Hippocampal formation (tissue), 2 donors: ENCODE measurements at places on chromosomes 7 and 10.

DNA sequence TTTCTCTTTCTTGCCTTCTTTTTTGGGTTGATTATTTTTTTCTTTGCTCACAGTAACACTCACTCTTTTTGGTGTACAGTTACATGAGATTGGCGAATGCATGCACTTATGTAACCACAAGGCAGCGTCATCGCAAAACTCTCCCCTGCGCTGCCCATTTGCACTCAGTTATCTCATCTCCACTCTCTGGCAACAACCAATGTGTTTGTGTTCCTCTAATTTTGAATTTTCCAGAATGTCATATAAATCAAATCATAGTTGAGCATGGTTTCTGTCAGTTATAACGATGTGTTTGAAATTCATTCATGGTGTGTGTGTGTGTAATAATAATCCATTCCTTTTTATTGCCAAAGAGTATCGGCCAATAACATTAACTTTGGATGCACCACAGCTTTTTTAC lies 23.0 kb upstream of the IGFBP3 start:
- DNase-seq = no peak

DNA sequence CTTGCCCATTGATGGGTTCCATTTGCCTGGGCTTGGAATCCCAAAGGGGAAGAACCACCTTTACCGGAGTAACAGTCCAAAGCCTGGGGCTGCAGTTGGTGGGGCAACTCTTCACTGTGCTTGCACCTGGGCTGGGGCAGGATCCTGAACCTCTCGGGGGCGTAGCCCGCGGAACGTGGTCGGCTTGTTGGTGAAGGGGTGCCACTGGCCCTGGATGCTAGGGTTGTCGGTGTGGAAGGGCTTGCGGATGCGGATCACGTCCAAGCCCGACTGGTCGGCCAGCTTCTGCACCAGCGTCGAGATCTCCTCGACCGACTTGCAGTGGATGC lies 710 bp downstream of the MRPL43 start:
- no peak for DNase-seq

DNA sequence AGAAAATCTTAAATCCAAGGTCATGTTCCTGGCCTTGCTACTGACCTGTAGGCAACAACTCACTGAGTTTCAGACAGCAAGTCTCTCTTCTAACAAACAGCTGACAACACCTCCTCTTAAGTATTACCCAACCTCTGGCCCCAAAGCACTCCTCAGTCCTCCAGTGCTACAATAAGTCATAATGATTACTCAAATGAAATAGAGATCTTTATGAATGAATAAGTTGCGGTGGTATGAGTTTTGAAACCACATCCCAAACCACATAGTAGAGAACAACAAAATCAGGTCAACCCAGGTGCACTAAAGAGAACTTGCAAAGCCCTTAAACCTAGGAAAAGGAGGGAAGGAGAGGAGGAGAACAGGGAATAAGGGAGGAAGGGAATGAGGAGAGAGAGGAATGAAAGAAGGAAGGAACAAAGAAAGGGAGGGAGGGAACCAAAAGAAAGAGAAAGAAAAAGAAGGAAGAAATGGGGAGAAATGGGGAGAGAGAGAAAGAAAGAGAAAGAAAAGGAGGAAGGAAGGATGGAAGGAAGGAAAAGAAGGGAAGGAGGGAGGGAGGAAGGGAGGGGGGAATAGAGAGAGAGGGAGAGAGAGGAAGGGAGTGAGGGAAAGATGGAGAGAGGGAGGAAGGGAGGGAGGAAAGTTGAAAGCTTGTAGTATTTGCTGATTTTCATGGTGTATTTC lies 142.8 kb upstream of the CALCR start:
- DNase-seq = no peak

- DNase-seq = no peak
These were observed 26.8 kb upstream of the NPS start for GRCh38 chr10:127522298-127522697.

GRCh38 chr7:1312136-1313070 lies 79.7 kb downstream of the UNCX start:
- no peak for DNase-seq

DNA sequence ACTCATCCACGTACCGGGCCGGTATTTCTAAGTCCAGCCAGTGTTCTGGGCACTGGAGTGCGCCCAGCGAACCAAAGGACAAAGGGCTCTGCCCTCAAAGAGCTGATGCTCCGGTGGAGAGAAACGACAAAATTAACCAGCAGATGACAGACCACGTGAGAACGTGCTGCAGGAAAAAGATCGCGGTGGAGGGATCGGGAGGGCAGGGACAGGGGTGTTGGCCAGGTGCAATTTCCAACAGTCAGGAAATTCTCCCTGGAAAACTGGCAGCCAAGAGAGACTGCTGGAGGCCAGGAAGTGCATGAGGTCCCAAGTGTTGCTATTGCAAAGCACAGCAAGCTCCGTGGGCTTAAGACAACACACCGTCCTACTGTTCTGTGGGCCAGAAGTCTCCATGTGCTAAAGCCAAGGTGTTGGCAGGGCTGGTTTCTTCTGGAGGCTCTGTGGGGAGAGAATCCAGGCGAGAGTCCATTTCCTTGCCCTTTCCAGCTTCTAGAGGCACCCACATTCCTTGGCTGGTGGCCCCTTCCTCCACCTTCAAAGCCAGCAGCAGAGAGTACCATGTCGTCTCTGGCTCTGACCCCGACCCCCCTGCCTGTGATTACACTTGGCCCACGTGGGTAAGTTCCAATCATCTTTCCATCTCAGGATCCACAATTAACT lies 21.3 kb upstream of the AMZ1 start:
- DNase-seq = no peak

GRCh38 chr7:115146148-115146547 lies 224.3 kb downstream of the MDFIC start:
- DNase-seq = no peak

- DNase-seq = no peak
These were observed 667.3 kb downstream of the PARD3 start for GRCh38 chr10:34147641-34148304.

DNA sequence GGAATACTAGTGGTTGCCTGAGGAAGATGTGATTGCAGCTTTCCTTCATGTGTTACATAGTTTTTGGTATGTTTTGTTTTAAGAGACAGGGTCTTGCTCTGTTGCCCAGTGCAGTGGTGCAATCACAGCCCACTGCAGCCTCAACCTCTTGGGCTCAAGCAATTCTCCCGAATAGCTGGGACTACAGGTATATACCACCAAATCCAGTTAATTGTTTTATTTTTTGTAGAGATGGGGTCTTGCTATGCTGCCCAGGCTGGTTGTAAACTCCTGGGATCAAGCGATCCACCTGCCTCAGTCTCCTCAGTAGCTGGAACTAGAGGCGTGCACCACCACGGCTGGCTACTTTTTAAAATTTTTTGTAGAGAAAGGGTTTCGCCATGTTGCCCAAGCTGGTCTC lies 79.1 kb upstream of the TMEM248 start:
- DNase-seq = no peak

DNA sequence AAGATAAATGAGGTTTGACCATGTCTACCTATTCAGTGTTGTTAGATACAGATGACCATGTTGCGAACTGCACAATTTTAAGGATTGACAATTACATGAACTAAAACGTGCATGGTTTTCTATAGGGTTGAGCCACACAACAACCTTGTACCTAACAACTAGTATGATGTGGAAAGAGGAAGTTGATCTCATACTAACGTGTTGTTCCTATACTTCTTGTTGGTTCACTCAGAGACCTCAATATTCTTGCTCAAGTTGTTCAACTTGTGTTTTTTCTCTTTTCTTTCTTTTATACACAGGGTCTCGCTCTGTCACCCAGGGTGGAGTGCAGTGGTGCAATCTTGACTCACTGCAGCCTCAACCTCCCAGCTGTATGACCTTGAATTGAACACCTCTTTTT lies 6.1 kb upstream of the KEL start:
- no peak for DNase-seq

DNA sequence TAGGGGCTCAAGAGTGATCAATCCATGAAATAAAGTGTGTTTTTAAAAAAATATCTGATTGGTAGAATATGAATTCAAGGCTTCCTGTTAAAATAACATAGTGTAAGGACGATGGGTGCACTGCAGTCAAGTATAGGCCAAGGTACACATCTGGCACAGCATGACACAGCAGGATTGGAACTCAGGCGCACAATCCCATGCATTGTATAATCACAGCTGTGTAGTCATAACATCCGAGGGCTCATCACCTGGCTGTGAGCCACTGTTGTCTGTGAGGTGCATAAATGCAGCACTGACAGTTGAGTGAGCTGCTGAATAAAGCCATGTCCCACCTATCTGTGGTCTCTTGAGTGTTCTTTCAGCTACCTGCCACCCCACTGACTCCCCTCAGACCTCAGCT lies 142.3 kb upstream of the HPS1 start:
- DNase-seq = no peak

- no peak for DNase-seq
These were observed 31.4 kb downstream of the IDE start for GRCh38 chr10:92542458-92542857.

DNA sequence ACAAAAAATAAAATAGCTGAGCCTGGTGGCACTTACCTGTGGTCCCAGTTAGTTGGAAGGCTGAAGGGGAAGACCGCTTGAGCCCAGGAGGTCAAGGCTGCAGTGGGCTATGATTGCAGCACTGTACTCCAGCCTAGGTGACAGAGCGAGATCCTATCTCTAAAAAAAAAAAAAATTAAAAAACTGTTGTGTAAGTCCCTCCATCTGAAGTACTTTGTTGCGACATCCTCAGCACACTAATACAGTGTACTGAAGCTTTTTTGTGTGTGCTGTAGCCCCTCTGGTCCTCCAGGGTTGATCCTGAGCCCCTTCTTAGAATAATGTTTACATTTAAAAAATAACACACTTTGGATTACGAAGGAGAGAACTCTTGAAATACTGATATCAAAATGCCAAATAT lies 71.3 kb downstream of the PFKFB3 start:
- DNase-seq = no peak

DNA sequence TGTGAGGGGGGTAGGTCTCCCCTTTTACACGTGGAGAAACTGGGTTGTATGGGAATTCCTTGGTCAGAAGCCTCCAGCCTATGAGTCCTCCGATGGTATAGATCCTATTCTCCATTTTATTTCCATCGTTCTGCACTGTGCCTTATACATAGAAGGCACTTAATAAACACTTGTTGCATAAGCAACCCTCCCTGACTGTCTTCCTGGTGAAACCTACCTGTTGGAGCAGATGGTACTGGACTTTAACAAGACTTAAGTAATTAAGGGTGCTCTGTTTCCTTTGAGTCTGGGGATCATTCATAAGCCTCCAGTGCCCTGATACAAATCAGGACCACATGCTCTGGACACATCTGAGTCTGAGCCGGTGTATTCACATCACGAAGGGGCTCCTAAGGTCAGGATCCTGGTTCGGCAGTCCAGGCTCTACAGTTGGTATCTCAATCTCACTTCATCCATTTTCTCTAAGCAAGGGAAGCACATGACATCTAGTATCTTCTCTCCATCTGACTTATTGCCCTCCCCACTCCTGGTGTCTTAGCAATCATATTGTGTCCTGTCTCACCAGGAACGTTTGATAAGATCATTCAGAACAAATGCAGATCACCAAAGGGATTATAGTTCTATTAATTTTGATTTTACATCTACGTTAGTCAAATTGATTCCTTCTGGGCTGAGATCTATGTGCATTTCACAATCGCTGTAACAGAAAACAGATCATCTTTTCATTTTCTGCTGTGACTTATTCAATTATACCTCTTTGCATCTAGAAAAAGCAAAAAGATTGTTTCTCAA lies 22.8 kb upstream of the EZH2 start:
- DNase-seq = no peak

GRCh38 chr7:118657391-118658005 lies 433.0 kb downstream of the ANKRD7 start:
- DNase-seq = no peak

- no peak for DNase-seq
These were observed 17.2 kb upstream of the MEOX2 start for GRCh38 chr7:15703732-15704131.

- no peak for DNase-seq
These were observed 84.1 kb downstream of the BMPR1A start for GRCh38 chr10:86840498-86840897.

DNA sequence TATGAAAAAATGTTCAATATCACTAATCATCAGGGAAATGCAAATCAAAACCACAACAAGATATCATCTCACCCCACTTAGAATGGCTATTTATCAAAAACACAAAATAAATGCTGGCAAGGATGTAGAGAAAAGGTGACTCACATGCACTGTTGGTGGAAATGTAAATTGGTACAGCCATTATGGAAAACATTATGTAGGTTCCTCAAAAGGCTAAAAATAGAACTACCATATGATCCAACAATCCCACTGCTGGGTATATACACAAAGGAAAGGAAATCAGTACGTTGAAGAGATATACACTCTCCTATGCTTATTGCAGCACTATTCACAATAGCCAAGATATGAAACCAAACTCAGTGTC lies 50.2 kb downstream of the CDK1 start:
- no peak for DNase-seq

DNA sequence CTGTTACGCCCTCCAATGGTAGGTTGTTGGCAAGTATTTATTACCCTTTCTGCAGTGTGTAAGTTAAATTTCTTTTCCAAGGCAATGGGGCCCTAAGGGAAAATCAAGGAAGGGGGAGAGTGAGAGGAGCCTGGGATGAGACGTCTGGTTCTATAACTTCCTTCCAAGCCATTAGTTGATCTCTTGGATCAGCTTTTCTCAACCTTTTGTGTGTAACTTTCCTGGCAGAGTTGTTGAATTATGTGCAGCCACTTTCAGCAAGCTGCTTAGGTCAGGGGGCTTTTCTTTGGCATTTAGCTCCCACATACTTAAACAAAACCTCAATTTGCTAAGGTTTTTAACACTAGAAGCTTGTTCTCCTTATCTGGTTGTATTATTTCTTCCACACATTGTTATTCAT lies 127.1 kb downstream of the NXPH1 start:
- DNase-seq = no peak
